Naive thymus-derived CD8-positive, alpha-beta T cell (primary cell): ENCODE measurements at places on chromosomes 13 and 19.

DNA sequence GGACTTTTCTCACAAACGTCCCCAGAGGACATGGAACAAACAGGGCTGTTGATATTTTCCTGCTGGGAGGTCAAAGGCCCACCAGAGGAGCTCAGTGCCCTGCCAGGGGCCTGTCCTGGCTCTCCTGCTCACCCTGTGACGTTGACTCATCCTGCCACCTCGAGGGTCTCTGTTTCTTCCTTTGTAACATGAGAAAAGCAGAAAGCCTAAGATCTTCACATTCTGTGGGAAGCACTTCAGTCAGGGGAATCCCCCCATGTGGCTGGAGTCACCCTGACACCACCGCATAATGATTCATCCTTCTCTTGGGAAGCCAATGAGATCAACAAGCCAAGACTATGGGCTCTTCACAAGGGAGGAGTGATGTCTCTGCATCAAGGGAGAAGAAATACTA is 147.9 kb downstream of the KATNAL1 start:
- DNase-seq: no peak

DNA sequence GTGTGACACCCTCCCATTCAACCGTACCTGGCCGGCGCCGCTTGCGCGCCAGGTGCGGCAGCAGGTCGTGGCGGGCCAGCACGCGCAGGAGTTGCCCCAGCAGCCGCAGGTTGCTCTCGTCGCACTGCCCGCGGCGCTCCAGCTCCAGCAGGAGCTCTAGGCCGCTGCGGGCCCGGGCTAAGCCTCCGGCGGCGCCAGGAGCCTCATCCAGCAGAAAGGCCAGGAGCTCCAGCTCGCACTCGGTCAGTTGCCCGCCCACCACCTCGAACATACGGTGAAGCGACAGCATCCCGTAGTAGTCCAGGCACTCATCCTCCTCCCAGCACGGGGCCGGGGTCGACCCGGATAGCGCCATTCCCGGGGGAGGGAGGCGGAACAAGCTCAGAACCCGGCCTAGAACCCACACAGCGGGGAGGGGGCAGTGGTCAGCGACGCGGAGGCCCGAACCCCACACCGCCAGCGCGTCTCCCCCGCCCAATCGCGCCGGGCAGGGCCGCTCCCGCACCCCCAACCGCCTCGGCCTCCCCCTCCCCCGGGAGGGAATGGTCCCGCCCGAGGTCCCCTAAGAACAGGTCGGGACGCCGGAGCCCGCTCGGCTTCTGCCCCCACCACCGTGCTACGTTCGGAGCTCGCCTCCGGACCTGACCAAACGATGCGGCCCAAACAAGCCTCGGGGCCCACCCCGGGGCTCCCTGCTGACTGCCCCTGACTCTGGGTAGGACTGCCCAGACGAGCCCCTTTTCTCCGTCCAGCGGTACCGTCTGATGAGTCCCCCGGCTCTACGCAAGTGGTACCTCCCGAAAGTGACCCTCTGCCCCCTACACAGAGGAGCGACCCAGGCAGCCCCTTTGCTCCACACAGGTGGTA is 591 bp downstream of the DEDD2 start:
- peak; percentile 71 for DNase-seq

DNA sequence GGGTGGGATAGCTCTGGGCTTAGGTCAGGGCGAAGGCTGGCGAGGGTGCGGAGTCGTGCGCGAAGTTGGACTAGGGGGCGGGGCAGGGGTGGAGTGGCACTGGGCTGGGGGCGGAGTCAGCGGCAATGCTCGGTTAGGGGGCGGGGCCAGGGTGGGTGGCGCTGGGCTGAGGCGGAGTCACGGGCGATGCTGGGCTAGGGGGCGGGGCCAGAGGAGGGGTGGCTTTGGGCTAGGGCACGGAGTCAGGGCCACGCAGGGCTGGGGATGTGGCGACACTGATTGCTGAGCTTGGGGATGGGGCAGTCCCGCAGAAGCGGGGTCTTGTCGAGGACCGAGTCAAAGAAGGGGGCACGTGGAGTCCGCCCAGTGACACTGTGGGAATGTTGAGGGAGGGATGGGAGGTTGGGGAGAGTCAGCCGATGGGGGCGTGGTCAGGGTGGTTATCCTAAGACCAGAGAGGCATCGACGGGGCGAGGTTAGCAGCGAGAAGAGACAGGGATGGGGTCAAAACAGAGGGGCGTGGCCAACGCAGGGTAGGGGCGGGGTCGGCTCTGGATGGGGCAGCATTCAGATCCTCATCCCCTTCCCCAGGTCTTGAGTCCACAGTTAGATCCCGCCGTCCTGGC is 8.7 kb downstream of the HOMER3 start:
- DNase-seq: peak; percentile 79

DNA sequence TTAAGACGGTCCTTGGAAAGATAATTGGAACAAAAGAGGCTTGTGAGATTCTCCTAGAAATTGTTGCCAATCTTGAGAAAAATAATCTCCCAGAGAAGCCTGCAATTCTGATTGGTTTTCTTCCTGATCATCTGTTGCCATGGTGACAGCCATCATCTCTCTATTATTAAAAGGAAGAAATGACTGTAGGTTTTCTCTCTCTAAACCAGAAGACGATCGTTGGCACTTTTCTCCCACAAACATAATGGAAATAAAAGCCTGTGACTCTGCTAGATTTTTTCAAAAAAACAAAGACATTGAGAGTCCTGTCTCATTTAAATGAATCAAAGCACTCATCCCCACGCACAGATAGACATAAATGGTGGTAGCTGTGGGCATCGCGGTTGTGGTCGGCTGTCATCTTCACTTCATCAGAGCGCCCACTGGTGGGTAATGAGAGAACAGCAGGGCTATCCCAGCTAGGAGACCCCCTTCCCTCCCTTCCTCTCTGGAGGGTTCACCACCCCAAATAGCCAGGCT is 21.7 kb upstream of the CALM3 start:
- peak; percentile 40 for DNase-seq

GRCh38 chr13:111328574-111329410 is 8.3 kb downstream of the TEX29 start:
- no peak for DNase-seq

GRCh38 chr13:51333826-51334225 is 5.7 kb upstream of the SERPINE3 start:
- DNase-seq: no peak

DNA sequence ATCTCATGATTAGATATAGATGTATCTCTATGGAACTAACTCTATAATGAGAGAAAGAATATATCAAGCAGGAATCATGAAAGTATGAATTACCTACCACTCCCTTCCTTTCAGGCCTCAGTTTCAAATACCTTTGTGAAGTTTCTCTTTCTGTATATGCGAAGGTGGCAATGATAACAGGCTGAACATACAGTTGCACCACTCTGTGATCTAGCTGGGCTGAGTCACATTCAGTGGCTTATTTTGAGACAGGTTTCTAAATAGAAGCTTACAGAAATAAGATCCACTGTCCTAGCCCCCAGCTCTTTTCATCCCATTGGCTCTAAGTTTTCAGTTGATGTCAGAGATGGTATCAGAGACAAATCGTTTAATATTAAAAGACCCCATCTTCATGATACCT is 662.0 kb downstream of the SLITRK1 start:
- no peak for DNase-seq

GRCh38 chr19:19628501-19629134 is 598 bp upstream of the LPAR2 start:
- peak; percentile 43 for DNase-seq

DNA sequence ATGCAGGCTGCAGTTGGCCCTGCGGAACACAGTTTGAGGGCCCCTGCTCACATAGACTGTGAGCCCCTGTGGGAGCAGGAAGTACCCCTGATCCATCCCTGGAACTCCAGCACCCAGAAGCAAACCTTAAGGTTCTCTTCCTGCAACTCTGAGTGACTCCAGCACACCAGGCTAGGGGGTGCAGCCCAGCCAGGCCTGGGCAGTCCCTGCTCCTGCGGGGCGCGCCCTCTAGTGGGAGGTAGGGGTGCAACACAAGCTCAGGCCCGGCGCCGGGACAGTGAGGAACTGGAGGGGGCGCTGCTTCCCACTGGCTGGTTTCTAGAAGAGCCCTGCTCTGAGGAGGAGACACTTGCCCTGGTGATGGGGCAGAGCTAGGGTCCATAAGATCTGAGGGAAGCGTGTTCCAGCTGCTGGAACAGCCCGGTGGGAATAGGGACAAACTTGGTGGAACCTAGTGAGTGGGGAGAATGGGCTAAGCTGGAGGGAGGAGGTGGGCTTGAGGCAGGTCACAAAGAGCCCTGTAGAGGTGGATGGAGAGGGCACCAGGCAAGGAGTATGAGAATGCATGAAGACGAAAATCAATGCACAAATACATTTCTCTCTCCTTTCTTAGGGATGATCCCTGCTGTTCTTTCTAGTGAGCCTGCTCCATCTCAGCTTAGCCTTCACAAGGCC is 5.0 kb downstream of the ZSCAN5A start:
- DNase-seq: peak; percentile 25

DNA sequence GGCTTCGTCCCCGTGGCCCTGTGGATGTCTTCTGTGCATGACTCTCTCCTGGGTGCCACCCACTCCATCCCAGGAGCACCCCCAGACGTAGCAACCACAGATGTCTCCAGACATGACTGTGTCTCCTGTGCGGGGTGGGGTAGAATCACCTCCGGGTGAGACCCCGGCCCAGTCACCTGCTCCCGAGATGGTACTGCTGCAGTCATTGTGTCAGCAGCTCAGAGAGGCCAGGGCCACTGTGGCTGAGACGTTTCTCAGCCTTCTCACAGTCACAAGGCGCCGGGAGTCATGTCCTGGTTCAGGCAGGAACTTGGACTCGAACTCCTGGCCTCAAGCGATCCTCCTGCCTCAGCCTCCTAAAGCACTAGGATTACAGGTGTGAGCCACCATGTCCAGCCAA is 16.6 kb downstream of the NCLN start:
- DNase-seq: no peak

GRCh38 chr13:98571955-98572662 is 4.8 kb downstream of the STK24 start:
- DNase-seq: no peak

- no peak for DNase-seq
Observed at GRCh38 chr13:44373601-44374347, at the start of gene SERP2. Gene SERP2, plus strand, starts transcription at chr13:44373824. Its CDS starts 202 bp downstream, at chr13:44374026.

DNA sequence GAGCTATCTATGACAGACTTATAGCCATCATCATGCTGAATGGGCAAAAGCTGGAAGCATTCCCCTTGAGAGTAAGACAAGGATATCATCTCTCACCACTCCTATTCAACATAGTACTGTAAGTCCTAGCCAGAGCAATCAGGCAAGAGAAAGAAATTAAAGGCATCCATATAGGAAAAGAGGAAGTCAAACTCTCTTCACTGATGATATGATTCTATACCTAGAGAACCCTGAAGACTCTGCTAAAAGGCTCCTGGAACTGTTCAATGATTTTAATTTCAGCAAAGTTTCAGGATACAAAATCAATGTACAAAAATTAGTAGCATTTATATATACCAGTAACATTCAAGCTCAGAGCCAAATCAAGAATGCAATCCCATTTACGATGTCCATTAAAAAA is 21.7 kb upstream of the C1QTNF9B start:
- no peak for DNase-seq
